ENCODE measurements at places on chromosomes 12 and 14.

DNA sequence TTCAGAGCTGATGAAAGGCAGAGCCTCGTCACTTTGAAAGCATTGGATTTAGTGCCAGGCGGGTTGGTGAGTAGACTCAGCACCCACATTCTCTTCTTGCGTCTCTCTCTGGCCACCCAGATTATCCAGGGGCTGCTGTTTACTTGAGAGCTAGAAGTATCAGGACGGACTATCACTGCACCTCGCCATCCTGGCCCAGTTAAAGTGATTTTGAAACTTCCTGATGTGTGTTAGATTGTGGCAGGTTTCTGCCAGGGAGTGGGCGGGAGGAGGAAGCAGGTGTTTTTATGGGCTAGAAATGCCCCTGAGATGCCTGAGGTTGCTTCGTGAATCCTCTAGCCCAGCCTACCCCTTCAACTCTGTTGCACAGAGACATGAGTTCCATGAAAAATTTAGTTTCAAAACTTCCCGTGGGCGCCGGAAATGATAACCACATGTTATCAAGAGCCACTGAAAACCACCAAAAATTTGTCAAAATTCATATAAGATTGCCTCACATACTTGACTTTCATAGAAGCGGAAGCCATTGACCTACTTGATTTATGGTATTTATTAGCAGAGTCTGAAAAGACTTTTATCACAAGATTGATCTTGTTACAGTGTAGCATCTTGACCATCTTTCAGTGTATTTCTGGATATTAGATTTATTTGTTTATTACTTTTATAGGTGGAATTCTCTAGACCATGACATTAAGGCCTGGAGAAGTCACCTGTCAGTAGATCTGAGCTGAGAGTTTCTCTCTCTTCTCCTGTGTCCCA lies 466.0 kb downstream of the RAD51B start:
- DNase-seq, result peak; percentile 20

- no peak for DNase-seq
Observed at GRCh38 chr12:47361389-47362021, 281.7 kb upstream of the AMIGO2 start.

DNA sequence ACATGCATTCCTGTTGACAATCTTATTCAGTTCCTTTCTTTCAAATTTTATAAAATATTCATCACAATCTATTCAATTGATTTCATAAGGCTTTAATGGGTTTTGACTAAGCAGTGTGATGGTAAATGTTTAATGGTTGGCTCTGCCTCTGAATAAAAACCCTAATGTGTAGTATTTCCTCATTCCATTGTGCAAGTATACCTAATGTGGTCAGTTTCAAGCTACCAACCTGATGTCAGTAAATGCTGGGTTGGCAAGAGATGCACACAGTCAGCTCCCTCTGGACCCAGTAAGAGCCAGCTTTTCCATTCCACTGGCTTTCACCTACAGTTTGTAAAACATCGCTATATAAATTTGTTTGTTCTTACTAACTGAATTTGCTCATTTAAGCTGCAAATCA lies 53.9 kb downstream of the METTL25 start:
- DNase-seq, result no peak

DNA sequence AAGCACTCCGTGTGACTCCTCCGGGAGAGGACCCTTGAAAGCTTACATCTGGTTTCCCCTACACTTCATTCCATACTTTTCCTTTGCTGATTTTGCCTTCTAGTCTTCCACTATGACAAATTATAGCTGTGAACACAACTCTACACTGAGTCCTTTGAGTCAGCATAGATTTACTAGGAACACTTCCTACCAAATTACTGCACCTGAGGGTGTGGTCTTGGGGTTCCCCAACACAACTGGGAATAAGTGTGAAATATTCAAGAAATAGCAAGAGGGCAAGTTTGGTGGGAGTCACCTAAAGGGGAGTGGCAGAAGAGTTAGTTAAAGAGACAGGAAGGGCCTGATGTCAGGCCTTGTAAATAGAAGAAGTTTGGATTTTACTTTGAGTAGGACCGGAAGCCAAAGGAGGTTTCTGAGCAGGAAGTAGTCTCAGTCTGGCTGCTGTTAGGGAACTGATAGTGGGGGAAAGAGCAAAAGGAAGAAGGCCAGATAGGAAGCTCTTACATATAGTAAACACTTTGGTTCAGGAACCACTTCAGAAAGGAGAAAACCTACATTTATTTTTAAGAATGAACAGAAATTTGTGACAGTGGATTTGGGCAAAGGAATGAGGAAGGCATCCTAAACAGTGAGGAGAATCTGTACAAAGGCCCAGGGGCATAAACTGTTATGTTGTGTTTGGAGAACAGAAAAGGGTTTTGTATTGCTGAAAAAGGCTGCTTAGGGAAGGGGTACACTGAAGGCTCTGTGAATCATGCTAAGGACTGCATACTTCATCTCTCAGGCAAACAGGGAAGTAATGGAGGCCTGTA lies 14.2 kb downstream of the SEL1L start:
- no peak for DNase-seq

DNA sequence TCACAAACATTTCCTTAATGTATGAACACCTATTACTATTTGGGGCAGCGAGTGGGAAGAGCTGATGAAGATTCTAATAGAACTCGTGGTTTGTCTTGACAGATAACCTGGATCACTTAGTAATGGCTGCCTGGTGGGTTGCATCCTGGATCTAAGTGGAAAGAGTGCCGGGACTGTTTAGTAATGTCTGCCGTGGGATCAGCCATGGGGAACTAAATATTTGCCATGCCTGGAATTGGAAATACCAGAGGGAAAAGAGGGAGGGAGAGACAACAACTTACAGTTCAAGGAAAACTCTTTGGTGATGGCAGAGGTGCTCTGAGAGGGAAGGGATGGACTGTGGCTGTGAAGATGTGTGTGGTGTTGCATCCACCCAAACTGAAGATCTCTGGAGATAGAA lies 21.3 kb upstream of the CCDC63 start:
- DNase-seq, result no peak

- no peak for DNase-seq
Observed at GRCh38 chr14:76837524-76837923, 11.3 kb downstream of the LRRC74A start.

DNA sequence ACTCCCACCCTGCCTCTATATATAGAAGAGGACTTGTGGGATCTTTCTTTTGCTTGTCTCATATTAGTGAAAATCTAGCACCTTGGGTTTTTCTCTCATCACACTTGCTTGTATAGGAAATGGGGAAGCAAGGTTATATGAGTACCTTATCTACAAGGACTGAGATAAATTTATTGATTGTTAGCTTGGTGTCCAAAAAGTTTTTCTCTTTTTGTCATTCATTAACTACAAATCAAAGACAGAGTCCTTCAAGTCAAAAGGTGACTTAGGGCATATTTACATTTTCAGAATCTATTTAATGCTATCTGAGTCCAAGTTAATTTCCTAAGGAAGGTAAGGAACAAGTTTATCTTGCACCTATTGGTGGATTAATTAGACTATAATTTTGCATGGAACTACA lies 92.7 kb downstream of the SNAPC1 start:
- no peak for DNase-seq

GRCh38 chr14:77800814-77801213 lies 905 bp downstream of the ADCK1 start:
- DNase-seq, result no peak

GRCh38 chr12:42056130-42056529 lies 88.5 kb downstream of the GXYLT1 start:
- DNase-seq, result no peak

GRCh38 chr12:94618995-94619695 lies 31.2 kb downstream of the TMCC3 start:
- peak; percentile 46 for DNase-seq

DNA sequence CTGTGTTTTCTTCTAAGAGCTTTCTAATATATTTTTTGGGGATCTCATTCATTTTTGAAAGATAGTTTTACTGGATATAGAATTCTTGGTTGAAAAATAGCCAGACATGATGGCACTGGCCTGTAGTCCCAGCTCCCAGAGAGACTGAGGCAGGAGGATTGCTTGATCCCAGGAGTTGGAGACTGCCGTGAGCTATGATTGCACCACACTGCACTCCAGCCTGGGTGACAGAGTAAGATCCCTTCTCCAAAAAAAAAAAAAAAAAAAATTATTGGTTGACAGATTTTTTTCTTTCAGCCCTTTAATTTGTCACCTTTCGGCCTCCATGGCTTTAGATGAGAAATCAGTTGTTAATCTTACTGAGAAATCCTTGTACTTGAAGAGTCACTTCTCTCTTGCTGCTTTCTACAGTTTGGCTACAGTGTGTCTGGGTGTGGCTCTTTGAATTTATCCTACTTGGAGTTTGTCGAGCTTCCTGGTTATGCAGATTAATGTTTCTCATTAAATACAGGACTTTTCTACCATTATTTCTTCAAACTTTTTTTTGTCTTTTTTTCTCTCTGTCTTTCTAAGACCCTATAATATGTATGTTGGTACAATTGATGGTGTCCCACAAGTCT lies 60.2 kb upstream of the AMN start:
- no peak for DNase-seq

GRCh38 chr12:68622250-68622649 lies 11.6 kb downstream of the RAP1B start:
- no peak for DNase-seq

GRCh38 chr12:107983756-107984472 lies 145.2 kb upstream of the WSCD2 start:
- DNase-seq, result peak; percentile 11

GRCh38 chr12:107399046-107399445 lies 286.6 kb upstream of the PWP1 start:
- peak; percentile 10 for DNase-seq

GRCh38 chr12:8566525-8566924 lies 25.8 kb upstream of the CLEC4E start:
- DNase-seq, result no peak

DNA sequence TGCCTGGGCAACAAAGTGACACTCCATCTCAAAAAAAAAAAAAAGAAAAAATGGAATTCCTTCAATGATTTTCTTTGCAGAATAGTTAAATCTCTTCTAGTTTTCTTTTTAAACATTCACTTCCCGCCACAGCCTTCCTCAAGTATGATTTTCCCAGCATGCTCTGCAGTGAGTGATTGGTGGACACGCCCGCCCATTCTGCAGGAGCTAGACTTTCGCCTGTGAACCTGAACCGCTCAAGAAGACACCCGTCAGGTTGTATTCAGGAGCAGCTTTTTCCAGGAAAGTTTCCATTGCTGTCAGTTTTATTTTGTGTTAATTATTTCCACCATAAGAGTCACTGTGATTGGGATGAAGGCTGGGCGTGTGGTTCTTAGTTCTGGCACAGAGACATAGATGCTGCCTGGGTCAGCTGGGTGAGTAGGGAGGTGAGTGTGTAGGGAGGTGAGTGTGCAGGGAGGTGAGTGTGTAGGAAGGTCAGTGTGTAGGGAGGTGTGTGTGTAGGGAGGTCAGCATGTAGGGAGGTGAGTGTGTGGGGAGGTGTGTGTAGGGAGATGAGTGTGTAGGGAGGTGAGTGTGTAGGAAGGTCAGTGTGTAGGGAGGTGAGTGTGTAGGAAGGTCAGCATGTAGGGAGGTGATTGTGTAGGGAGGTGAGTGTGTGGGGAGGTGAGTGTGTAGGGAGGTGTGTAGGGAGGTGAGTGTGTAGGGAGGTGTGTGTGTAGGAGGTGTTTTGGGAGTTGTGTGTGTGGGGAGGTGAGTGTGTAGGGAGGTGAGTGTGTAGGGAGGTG lies 76.2 kb downstream of the KIF26A start:
- no peak for DNase-seq

- no peak for DNase-seq
Observed at GRCh38 chr12:98514982-98515286, 456 bp upstream of the TMPO start.

DNA sequence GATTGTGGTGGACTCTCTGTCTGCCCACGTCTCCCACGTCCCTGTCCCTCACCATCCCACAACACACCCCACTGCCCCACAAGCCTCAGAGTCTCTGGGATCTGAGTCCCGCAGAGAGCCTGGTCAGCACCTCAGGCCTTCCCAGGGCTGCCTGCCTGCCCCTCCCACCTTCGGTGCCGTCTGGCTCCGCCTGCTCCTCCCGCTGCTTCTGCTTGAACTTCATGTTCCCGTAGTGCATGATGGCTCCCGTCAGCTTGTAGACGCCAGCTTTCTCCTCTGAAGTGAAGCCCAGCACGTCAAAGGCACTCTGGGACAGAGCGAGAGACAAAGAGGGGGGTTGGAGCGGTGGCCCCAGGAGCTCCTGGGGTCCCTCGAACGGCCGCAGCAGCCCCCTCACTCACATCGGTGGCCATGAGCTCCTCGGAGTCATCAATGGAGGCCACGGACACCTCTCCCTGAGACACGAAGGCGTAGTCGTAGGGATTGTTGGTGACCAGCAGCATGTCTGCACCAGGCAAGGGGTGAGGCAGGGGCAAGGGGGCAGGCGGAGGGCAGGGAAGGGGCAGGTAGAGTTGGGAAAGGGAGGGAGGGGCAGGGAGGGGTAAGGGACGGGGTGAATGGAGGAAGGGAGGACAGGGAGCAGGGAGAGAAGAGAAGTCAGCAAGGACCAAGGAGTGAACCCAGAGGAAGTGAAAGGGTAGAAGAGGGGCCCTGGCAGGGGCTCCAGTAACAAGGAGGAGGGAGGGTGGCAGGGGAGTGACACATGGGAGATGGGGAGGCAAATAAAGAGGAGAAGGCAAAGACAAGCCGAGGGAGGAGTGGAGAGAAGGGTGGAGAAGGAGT lies 5.6 kb downstream of the MYH6 start:
- no peak for DNase-seq
